ENCODE measurements at places on chromosomes 12 and 14. TPM values are rescaled to one million over a fixed set of nuclear protein-coding genes. Genes with fewer than 3 reads are reported as not detected.

C12orf75 gene
- 38.4 TPM for total RNA-seq

DNA sequence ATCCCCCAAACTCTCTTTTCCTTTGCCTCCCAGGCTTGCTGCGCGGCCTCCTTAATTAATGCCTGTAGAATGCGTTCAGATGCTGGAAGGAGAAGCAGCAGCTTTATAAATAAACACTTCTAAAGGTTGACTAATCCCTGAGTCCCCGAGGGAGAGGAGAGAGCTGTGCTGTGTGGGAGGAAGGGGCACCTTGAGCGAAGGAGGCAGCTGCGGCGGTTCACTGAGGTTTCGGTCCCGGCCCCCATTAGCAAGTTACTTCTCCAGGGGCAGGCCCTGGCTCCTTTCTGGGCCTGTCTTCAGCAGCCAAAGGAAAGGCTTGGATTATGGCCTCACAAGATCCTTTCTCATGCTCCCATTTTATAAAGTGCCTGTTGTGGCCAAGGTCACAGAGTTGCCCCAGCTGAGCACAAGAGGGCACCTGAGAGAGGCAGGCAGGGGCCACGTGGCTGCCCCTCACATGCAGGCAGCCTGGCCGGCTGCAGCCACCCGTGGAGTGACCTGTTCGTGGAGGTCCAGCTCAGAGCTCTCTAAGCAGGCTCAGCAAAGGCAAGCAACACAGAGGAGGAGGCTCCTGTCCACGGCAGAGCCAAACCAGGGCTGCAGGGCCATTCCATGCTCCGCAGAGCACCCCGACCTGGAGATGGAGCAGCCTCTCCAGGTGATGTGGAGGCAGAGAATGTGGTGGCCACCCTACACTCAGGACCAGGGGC lies 15.0 kb upstream of the CACNA2D4 start:
- DNase-seq, result no peak

CMKLR1 gene
- 1.1 TPM for total RNA-seq

SYNDIG1L gene
- not detected for total RNA-seq

KRAS gene
- 8.6 TPM for total RNA-seq

All from pancreas (tissue), 10 donors.